ENCODE measurements at places on chromosomes 2 and 18. TPM values are rescaled to one million over a fixed set of nuclear protein-coding genes. Genes with fewer than 3 reads are reported as not detected.

DNA sequence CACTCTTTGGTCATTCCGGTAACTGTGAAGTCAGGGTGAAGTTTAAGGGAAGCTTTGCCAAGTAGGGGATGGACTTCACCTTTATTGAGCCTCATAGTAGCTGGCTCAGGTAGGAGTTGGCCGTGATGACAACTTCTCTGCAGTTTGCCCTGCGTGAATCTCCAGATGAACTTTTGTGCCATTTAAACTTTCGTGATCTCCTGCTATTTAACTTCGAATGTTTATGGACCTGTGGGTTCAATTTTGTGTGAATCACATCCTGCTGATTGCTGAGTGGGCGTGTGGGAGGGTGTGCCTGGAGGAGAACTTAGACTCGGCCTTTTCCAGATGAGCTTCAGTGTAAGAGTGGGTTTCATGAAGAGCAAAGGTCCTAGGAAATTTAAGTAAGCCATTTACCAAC, 4.2 kb downstream of the UGT1A1 start:
- DNase-seq, result no peak

CRYBA2 gene
- not detected for total RNA-seq

GRCh38 chr2:28623582-28624405, 127.8 kb upstream of the PPP1CB start:
- no peak for DNase-seq

GRCh38 chr2:19377717-19378116, 19.3 kb upstream of the OSR1 start:
- DNase-seq, result peak; percentile 45

TUBA3D gene
- not detected for total RNA-seq

DNA sequence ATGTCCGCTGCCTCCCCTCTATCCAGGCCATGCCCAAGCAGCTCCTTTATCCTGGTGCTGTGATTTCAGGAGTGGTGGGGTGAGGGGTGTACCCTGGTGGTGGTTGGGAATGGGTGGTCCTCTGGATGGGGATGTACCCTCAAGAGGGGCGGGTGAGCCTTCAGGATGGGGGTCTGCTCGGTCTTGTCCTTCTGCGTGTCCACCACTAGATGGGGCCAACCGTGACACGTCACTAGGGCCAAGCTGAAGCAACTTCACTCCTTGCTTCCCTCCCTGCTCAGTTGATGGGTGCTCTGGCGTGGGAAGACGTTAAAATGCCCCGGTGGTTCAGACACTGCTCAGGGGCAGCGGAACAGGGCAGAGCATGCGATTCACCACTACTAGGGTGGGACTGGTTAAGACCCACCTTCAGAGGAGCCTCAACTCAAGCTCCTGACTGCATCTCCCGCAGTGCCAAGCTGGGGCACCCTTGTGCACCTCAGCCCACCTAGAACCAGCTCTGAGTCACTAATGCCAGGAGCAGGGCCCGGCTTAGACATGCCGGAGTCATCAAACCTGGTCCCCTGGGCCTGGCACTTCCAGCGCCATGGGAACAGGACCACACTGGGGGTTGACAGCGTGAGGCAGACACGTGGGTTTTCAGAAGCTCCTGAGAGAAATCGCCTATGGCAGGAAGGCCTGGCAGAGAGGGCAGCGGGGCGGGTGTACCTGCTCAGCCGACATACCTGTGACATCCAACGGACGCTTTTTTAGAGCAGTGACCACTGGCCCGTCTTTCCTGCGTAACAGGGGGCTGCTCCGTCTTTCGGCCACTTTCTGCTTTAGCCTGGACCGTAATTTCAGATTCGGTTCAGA, 256.7 kb downstream of the HDAC4 start:
- DNase-seq, result peak; percentile 77

GRCh38 chr18:28281400-28281799, 104.5 kb upstream of the CDH2 start:
- DNase-seq, result peak; percentile 2

NUP35 gene
- 62.4 TPM for total RNA-seq

- DNase-seq, result no peak
These were observed 36.7 kb upstream of the SPTBN1 start for GRCh38 chr2:54419388-54419787.

DSG4 gene
- total RNA-seq, result not detected

DNA sequence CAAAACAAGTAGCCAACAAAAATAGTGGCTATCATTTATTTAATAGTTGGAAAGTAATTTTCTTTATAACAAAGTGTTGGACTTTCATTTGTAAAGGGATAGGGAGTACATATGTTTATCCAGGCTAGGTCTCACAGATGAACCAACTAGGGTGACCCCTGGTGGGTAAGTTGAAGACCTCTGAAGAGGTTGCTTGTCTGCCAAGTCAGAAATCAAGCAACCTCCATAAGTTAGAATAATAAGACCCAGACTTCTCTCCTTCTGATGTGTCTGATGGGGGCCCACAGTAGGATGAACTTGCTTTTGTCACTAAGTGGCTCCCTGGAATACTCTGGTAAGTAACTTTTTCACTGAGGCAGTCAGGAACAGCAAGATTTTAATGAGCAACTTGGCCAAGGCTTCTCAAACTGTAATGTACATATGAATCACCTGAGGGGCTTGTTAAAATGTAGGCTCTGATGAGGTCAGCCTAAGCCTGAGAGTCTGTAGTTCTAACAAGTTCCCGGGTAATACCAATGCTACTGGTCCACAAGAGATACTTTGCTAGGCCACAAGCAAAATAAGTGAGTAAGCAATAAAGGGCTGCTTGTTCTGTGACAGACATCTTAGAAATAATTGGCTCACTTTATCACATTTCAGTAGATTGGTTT, 319.6 kb downstream of the PIK3C3 start:
- DNase-seq, result peak; percentile 55

GRCh38 chr2:188319838-188320237, 28.2 kb downstream of the GULP1 start:
- peak; percentile 51 for DNase-seq
